A549 (cell line): ENCODE measurements at places on chromosomes 7 and 10. TPM values are rescaled to one million over a fixed set of nuclear protein-coding genes. Genes with fewer than 3 reads are reported as not detected.

DNA sequence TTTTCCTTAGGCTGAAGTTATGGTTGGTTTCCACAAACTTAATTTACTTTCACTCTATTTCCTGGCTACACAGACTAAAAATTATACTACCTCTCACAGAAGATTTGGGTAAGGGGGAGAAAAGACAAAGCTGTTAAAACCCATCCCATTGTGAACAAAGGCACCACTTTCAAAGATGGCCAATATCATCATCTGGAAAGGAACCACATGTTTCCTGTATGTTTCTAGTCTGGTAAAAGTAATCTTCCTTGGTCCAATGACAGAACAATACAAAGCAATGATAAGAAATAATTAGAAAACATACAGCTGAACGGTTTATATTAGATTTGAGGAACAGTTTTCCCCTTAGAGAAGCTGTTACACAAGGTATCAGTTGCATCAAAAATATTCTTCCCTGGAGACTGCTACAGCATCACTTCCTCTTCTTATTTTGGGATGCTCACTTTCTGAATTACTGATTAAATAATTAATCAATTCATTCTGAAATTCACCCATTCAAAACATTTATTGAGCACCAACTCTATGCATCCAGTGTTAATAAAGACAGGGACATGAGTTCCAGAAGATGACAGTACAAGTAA is 8.5 kb upstream of the SFR1 start:
- no peak for DNase-seq

DNA sequence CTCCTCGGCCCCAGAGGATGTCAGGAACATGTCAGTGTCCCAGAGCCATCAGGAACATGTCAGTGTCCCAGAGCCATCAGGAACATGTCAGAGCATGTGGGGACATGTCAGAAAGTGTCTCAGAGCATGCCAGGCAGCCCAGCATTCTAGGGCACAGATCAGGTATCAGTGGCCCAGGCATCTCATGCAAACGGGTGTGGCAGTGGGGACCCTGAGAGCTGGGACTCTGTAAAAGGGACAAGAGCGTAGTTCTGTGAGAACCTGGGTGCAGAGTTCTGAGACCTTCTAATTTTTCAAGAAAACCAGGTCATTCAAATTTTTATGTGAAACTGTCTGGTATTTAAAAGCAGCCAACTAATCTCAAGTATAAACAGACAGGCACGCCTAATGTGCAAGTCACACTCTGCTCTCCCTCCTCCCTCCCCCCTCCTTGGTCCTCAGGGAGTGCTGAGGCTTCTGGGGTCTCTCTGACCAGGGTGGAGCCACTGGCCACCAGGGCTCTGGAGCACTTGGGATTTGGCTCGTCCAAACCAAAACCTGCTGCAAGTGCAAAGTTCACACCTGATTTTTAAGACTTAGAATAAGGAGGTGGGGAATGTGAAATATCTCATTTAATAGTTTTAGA is 64.6 kb downstream of the ALOX5 start:
- DNase-seq = no peak

DNA sequence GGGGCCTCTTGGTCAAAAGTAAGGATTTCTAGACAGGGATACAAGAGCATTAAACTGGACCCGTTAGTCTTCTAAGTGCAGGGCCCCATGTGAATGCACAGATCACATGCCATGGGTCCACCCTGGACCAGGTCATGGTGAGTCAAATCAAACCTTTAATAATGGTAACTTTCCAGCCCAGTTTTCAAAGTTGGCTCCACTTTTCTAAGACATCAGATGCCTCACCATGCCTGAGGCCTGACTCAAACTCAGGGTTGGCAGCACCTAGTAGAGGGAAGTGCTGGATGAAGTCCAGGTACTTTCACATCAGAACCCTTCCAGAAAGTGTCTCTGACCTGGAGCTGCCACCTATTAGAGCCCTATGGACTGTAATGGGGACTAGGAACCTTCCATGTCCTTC is 9.7 kb upstream of the SMIM30 start:
- DNase-seq = no peak

DNA sequence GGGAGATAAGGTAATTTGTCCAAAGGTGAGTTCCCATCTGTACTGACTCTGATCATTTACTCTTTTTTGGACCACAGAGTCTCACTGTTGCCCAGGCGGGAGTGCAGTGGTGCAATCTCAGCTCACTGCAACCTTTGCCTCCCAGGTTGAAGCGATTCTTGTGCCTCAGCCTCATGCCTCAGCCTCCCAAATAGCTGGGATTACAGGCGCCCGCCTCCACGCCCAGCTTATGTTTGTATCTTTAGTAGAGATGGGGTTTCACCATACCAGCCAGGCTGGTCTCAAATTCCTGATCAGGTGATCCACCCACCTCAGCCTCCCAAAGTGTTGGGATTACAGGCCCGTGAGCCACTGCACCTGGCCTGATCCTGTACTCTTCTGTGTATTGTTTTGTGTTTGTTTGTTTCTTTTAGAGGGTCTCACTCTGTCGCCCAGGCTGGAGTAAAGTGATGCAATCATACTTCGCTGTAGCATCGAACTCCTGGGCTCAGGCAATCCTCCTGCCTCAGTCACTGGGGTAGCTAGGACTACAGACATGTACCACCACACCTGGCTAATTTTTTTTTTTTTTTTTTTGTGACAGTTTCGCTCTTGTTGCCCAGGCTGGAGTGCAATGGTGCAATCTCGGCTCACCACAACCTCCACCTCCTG is 2.4 kb downstream of the NOLC1 start:
- DNase-seq = no peak

CFAP58 gene
- 0.17 to 0.32 TPM (median 0.25 TPM) in 3 replicates for polyA plus RNA-seq

DNA sequence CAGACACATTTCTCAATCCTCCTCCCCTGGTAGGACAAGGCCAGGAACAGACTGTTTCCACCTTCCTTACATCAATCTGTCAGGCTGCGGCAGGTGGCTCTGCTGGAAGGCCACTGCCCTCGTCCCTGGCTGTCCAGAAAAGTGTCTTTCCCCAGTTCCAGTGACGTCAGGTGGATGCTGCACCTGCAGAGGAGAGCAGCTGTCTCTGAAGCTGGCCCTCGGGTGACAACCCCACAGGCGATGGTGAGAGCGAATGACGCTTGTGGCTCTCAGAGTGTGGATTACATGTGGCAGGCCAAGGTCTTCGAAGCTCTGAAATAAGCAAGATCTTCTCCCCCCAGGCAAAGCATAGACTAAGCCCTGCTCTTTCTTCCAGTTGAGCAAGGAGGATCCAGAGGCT is 146.9 kb upstream of the RET start:
- DNase-seq = no peak

TMEM184A gene
- polyA plus RNA-seq = 14.3 to 16.1 TPM (median 15.8 TPM) in 3 replicates

FGL2 gene
- not detected in 3 replicates for polyA plus RNA-seq

DNA sequence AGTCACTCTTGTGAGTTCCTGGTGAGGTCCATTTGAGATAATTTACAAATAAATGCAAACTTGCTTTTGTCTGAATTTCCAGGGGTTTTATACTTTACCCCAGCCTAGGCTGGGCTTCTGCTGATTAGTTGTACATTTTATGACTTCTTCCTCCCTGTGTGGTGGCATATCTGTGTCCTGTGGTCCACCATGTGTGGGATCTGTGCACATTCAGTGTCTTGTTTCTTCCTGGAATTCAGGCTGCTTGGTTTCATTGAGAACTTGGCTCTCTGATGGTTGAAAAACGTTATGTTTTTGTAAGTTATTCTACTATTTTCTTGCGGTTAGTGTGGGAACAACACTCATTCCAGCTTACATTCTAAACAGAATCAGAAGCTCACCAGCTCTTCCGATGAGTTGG is 523.4 kb upstream of the PFKP start:
- DNase-seq = no peak

- DNase-seq = no peak
These were observed 56.9 kb downstream of the ZNF727 start for GRCh38 chr7:64101943-64102655.

GRCh38 chr10:91883549-91884444 is 25.5 kb downstream of the FGFBP3 start:
- no peak for DNase-seq

HOGA1 gene
- 3.1 to 3.5 TPM (median 3.1 TPM) in 3 replicates for polyA plus RNA-seq

DNA sequence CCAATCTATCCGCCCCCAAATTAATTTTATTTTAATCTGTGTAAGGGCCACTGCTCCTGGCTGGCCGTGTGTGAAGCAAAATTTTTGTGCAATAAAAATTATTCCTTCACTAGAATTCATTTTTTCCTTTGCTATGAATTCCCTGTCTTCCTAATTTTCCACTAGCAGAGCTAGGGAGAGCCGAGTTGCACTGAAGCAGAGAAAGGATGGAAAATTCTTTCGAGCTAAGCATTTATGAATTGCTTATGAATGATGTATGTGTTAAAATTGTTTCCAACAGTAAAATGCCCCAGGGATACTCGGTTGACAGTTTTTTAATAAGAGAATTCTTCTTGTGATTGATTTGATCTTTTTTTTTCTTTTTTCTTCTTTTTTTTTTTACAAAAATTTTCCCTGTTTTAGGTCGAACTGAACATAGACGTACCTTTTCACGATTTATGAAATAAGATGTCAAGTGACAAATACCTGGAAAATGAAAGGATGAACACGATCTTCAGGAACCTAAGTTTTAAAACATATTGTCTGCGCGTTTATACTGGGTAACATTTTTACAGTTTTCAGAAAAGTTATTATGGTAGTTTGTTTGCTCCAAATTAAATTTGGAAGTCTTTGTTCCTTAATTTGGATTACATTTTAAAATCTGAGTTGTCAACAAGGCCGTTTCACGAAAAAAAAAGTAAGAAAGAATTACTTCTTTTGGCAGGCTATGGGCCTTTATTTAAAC is 288.8 kb upstream of the NFE2L3 start:
- no peak for DNase-seq

DNA sequence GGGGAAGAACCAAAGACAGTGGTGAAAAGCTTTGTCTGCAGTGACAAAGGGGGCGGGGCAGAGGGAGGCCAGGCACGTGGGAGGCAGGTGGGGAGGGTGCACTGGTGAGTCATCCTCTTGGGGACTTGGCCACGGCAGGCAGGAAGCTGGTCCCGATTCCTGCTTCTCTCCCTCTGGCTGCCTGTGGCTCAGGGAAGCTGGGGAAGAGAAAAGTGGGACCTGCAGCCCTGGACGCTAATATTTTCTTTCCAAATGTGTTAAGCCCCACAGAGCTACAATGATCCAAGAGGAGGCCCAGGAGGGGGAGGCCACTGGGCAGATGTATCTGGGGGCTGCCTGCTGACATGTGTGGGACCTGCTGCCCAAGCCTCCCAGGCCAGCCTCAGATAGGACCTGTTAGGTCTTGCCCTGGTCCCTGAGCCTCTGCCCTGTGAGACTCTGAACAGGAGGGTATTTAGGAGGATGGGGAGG is 231.8 kb downstream of the KCNMA1 start:
- DNase-seq = peak; percentile 89
